ENCODE measurements at places on chromosomes 7 and 10.

GRCh38 chr10:104429846-104430245 is 76.2 kb downstream of the CFAP58 start:
- DNase-seq = no peak

DNA sequence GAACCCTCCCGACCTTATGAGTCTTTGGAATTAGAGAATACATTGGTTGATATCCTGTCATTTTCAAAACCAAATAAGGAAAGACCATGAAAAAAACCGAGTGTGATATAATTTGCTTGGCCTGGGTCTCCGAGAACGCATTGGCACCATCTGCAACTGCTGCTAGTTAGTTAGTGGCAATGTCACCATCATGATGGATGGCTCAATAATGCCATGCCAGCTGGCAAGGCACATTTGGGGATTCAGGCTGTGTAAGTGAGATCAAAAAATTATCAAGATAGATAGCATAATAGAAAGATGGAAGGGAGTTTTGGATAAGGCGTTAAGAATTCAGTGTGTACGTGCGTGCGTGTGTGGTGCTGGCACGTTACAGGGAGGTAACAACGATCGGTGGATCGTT is 134.7 kb upstream of the TCERG1L start:
- no peak for DNase-seq

GRCh38 chr10:14564268-14564744 is 210.4 kb downstream of the FAM107B start:
- no peak for DNase-seq

GRCh38 chr7:138316421-138317043 is 143.5 kb upstream of the TRIM24 start:
- DNase-seq = no peak

DNA sequence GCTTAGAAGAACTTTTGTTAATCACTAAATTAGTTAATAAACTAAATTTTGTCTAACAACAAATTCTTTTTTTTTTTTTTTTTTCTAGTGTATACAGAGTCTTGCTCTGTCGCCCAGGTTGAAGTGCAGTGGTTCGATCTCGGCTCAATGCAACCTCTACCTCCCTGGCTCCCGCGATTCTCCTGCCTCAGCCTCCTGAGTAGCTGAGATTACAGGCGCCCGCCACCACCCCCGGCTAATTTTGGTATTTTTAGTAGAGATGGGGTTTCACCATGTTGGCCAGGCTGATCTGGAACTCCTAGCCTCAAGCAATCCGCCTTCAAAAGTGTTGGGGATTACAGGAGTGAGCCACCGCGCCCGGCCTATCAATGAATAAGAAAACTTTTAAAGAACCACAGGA is 1.1 kb upstream of the IQUB start:
- DNase-seq = no peak

GRCh38 chr10:112533916-112534315 is 86.9 kb downstream of the VTI1A start:
- no peak for DNase-seq

DNA sequence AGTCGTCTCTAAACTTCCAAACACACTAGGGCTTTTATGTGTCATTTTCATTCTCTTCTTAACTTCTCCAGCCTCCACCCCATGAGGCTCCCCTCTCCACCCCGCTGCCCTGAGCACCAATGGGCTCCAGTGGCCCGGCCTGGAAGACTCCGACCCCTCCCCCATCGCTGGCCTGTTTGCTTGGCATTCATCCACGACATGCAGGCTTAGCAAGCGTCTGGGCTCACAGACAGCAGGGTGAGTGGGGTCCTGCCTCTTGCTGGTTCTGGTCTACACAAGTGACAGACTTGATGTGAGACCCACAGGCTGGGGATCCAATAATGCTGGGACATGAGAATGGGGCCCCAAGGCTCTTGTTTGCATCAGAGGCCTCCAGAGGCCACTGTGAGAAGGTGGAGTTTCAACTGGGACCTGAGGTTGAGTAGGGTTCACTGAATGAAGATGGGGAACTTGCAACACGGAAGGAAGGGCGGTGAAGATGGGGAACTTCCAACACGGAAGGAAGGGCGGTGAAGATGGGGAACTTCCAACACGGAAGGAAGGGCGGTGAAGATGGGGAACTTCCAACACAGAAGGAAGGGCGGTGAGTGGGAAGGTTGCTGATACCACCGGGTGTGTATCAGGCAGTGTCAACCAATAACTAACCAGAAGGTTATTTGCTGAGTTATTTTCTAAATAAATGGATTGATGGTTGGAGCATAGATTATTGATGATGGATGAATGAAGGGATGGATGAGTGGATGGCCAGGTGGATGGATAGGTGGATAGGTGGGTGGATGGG is 14.0 kb downstream of the KNDC1 start:
- DNase-seq = no peak

- DNase-seq = no peak
Measured at GRCh38 chr10:126223512-126224067, 164.7 kb downstream of the ADAM12 start.

GRCh38 chr7:130369831-130370550 is 10.3 kb upstream of the CPA1 start:
- DNase-seq = no peak

DNA sequence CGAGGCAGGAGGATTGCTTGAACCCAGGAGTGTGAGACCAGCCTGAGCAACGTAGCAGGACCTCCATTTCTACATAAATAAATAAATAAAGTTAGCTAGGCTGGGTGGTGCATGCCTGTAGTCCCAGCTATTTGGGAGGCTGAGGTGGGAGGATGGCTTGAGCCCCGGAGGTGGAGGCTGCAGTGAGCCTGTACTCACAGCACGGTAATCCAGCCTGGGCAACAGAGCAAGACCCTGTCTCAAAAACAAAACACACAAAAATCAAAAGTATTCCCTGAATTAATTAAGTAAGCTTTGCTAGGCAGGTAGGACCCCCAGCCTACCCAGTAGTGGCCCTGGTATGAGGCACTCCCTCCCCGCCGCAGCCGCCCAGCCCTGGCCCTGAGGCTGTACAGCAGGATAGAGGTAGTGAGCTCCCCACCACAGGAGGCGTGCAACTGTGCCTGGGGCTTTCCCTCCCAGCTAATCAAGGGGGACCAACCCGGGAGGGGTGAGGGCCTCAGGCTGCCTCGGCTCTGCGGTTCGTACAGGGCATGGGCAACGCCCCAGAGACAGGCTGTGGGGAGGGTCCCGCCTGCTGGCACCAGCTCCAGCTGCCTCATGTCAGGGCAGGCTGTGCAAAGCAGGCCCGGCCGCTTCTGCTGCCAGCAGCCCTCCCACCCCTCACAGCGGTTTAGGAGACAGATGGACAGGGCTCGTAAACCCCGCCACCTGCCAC is 1.0 kb upstream of the CYP2W1 start:
- DNase-seq = no peak

DNA sequence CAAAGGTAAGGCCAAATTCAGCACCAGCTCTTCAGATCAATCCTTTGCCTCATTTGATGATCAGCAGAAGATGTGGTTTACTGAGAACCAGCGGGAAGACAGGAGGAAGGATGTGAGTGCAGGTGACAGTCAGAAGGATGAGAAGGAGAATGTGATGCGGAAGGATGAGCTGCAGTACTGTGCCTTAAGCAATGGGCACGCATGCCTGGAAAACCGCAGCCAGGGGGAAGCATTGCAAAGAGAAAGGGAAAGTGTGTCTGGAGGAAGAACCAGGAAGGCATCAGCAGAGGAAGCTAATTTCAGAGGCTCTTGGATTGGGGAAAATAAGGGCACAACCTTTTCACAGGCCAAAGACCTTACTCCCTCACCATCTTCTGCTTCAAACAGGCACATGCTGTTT is 25.7 kb downstream of the C10orf71 start:
- no peak for DNase-seq
